ENCODE measurements at places on chromosomes 7 and 10.

- DNase-seq = no peak
Observed at GRCh38 chr7:73521636-73522104, 423 bp downstream of the BAZ1B start.

DNA sequence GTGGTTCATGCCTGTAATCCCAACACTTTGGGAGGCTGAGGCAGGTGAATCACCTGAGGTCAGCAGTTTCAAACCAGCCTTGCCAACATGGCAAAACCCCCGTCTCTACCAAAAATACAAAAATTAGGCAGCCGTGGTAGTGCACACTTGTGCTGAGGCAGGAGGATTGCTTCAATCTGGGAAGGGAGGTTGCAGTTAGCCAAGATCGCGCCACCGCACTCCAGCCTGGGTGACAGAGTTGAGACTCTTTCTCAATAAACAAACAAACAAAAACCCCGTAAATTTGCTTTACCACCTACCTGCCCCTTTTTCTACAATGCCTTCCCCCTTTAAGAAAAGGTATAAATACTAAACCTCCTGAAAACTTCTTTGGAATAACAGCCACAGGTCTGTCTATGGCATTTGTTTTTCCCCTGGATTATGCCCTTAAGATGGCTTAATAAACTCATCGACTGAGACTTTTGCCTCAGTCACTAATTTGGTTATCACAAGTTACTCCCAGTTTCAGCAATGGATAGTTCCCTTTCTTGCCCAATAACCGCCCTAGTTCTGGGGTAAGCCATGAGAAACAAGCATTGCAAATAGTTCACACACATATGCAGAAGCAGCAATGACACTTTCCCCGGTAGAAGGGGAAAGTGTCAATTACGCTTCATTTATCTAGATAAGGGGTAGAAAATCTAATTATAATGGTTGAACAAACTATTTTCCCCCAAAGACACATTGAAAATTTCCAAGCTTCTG is 52.8 kb upstream of the SVIL start:
- DNase-seq = no peak

GRCh38 chr7:137020351-137020750 is 151.9 kb downstream of the CHRM2 start:
- no peak for DNase-seq

GRCh38 chr7:155298288-155298833 is 683 bp downstream of the INSIG1 start:
- DNase-seq = no peak

DNA sequence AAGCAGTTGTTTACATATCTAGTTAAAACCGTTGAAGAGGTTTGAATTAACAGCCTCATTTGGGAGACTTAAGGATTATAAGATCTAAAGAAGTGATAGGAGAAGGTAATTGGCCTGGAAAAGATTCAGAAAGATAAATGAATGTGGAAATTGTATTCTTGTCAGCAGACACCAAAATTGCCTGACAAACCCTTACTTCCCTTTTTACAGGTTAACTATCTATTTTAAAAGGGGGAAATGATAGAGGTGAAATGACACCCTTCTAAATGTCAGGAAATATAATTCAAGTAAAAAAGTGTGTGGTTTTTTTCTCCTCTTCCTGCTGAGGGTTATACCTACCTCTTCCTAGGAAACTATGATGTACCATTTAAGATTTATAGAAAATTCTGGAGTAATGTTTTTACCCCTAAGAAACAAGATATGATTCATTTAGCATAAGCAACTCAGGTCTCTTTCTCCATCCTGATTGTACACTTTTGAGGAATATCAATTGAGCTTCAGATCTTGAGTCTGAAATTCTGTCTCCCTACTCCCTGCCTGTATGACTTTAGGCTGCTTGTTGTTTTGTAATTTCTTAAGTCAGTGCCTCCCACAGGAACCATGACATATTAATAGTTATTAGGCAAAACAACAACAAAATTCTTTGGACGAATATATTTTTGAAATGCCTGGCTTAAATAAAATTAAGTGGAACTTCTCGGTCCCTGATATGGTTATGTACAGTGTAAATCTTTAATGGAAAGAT is 250.4 kb downstream of the RNLS start:
- no peak for DNase-seq

- DNase-seq = no peak
Observed at GRCh38 chr10:126576336-126576735, 94.2 kb downstream of the C10orf90 start.

- no peak for DNase-seq
Observed at GRCh38 chr7:142595816-142596516, 153.3 kb upstream of the PRSS1 start.

GRCh38 chr10:73407495-73407894 is 6.4 kb downstream of the ANXA7 start:
- DNase-seq = no peak

GRCh38 chr7:107075863-107076574 is 31.5 kb downstream of the PRKAR2B start:
- no peak for DNase-seq

DNA sequence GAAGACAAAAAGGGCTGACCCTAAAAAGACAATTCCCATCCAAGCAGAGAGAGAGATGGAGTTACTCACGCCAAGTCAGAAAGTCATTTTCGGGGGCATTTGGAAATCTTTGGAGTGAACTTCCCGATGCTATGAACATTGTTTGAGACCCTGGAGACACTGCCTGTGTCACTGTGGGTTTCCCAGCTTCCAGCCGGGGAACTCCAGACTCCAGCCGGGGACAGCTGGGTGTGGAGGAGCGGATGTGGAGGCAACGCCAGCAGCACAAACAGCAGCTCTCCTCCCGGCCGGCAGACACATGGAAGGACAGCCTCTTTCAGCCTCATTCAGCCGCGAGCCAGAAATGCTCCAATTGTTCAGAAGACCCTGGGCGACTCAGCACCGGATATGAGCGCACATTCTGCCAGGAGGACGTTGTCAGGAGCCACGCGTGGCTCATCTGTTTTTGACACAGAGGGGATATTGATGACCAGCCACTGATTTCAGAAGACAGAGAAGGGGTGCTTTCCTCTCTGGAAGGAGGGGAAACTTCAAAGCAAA is 97.6 kb downstream of the PRPF18 start:
- DNase-seq = no peak

GRCh38 chr10:81730891-81731290 is 144.1 kb upstream of the NRG3 start:
- no peak for DNase-seq

DNA sequence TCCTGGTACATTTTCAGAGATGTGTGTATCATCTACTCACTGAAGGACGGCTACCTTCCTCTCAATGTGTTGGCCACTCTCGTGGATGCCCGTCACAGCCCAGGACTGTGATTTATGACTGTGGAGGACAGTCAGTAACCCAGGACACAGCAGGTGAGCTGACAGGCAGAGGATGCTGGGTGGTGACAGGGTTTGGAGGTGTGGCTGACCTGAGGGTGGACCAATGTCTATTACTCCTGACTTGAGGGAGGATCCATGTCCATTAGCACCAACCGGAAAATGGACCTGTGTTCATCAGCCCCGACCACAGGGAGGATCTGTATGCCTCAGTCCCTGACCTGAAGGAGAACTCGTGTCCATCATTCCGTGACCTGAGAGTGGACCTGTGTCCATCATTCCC is 96.1 kb downstream of the ADCY1 start:
- no peak for DNase-seq

DNA sequence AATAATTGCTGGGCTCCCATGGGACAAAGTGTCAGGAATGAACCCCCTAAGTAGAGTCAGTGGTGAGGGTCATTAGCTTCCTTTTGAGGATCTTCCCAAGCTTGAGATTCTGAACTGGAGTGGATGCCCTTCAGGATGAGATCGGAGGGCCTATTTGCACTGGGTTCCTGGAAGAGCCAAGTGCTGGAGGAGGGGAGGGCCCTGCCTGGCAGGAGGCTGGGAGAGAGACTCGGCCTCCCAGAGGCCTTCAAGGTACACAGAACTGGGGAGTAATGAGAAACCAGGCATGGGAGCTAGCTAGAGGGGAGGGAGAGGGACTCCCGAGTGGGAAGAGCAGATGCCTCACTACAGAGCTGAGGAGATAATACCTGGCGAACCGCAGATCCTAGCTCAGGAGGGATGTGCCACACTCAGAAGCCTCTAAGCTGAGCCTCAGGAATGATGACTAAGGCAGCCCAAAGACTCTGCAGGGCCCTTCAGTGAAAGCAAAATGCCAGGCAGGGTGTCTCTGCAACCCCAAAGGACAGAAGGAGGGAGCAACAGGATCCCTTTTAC is 9.4 kb downstream of the PDAP1 start:
- DNase-seq = no peak

- DNase-seq = no peak
Observed at GRCh38 chr10:103668351-103669242, 175.1 kb downstream of the NEURL1 start.

DNA sequence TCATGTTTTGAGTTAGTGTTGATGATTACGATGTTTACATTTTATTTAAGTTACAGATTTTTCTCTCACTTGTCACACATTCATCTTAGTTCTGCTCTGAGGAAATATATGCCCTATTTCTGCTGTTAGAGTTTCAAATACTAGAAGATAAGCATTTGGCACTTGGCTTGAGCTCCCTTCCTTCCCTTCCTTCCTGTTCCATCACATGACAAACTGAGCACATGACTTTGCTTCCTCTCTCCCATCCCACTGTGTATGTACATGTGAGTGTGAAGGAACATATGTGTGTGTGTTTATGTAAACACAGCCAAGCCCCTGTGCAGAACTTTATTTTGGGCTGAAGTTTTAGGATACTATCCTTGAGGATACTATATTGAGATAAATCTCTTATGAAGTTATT is 795.9 kb upstream of the IGFBP3 start:
- peak; percentile 15 for DNase-seq

GRCh38 chr7:42456756-42457276 is 219.8 kb upstream of the GLI3 start:
- DNase-seq = no peak

- no peak for DNase-seq
Observed at GRCh38 chr7:20350518-20350951, 19.8 kb downstream of the ITGB8 start.

DNA sequence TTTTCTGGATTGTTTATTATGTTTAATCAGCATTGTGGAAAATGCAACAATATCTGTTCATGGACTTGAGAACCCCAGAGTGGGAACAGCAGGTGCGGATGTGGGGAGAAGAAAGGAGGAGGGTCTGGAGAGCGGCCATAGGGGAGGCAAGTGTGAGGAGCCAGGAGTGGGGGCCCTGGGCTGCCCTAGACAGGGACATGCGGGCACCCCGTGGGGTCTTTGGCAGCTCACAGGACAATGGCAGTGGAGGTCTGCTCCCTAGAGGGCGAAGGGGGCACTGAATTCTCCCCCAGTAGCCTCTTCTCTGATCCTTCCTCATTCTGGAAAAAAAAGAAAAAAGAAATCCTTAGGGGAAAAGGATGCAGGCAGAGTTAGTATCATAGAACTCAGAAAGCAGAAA is 8.9 kb downstream of the TMEM176B start:
- no peak for DNase-seq

DNA sequence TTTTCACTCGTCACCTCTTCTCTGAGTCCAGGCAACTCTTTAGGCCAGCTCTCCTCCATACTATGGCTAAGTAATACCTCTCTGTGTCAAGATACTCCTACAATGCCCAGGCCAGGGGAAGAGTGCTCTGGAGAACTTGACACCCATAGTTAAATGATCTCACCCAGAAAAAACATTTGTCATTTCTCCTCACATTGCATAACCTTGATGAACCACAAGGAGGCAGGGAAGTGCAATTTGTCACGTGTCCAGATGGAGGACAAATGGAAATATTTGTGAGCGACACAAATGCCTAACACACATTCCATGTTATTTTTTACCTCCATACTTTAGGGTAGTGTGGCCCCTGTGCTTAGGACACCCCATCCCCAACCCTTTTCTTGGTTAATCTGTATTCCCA is 78.3 kb downstream of the HTR7 start:
- peak; percentile 8 for DNase-seq

GRCh38 chr10:42939237-42939636 is 137.6 kb upstream of the RET start:
- no peak for DNase-seq

DNA sequence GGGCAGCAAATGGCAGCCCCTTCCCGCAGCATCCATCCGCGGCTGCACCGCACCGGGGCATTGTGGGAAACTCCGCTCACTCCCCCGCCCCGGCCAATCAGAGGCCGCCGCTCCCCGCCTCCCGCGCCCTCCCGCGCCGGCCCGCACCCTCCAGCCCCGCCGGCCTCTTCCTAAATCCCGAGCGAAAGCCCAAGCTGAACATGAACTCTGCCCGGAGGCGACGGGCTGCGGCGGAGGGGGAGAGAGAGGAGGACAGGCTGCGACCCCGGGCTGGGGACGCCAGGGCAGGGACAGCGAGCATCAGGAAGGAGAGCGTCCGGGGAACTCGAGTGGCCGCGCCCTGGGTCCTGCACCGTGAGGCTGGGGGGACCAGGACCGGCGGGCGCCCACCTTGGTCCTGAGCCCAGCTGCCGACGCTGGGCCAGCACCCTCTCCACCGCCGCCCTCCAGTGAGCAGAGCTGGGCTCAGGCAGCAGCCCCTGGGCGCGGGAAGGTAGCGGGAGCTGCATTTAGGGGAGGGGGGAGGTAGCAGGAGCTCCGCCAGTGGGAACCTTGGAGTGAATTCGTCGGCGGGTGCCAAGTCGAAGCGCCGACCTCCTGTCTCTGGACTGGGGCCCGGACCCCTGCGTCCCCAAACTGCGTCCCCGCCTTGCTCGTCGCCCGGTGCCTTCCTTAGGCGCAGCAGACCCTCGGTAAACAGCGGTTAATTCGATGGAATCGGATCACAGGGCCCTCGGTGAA is at the start of gene DGKI:
TSS of gene DGKI (minus strand) at position 148 of the 741 bp plus-strand sequence.
- DNase-seq = no peak

GRCh38 chr7:94041529-94041928 is 37.4 kb upstream of the BET1 start:
- DNase-seq = no peak

GRCh38 chr10:43160046-43160920 is 22.0 kb downstream of the CSGALNACT2 start:
- no peak for DNase-seq

DNA sequence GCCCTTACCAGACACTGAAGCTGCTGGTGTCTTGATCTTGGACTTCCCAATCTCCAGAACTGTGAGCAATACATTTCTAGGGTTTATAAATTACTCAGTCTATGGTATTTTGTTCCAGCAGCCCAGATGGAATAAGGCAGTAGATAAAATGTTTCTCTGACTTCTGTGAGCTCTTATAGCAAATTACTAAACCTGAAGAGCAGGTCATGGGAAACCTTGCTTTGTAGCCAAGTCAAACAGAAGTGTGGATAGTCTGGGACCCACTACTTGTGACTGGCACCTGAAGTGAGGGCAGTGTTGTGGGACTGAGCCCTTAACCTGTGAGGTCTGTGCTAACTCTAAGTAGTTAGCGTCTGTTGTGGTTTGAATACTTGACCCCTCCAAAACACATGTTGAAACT is 4.6 kb upstream of the TBRG4 start:
- DNase-seq = no peak

GRCh38 chr7:2445047-2445446 is 31.2 kb downstream of the GRIFIN start:
- no peak for DNase-seq

DNA sequence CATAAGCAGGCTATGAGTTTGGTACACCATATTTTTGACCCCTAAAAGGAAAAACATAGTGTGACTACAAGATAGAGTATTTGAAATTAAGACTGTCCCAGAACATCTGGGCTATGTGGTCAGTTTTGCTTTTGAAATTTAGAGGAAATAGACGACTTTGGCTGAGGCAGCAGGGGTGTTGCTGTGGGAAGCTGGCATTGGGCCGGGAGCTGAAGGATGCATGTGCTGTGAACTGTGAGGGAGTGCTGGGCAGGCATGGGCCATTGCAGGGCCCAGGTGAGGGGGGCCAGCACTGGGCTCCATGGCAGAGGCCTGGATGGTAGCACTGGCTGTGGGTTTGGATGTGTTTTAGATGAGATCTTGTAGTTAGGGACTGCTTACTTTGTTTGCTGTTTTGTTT is 168.3 kb downstream of the BMPER start:
- DNase-seq = no peak

All from HCT116 (cell line).